ENCODE measurements at places on chromosomes 2 and 18.

DNA sequence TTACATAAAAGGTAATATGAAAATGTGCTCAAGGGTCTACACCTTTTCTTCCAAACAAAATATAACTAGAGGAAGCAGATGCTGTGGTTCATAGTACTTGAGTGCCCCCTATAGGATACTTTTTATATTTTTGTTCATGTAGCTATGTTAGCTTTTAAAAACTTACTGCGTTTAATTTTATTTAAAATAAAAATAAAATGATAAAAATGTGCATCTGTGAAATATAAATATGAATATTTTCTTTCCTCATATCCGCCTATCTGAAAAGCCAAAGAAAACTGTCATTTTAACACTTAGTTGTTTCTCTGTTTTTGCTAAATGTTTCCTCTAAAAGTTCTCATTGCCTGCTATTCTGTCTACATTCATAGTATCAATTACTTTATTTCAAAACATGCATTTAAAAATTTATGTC is 9.6 kb upstream of the LRP1B start:
- DNase-seq: no peak

DNA sequence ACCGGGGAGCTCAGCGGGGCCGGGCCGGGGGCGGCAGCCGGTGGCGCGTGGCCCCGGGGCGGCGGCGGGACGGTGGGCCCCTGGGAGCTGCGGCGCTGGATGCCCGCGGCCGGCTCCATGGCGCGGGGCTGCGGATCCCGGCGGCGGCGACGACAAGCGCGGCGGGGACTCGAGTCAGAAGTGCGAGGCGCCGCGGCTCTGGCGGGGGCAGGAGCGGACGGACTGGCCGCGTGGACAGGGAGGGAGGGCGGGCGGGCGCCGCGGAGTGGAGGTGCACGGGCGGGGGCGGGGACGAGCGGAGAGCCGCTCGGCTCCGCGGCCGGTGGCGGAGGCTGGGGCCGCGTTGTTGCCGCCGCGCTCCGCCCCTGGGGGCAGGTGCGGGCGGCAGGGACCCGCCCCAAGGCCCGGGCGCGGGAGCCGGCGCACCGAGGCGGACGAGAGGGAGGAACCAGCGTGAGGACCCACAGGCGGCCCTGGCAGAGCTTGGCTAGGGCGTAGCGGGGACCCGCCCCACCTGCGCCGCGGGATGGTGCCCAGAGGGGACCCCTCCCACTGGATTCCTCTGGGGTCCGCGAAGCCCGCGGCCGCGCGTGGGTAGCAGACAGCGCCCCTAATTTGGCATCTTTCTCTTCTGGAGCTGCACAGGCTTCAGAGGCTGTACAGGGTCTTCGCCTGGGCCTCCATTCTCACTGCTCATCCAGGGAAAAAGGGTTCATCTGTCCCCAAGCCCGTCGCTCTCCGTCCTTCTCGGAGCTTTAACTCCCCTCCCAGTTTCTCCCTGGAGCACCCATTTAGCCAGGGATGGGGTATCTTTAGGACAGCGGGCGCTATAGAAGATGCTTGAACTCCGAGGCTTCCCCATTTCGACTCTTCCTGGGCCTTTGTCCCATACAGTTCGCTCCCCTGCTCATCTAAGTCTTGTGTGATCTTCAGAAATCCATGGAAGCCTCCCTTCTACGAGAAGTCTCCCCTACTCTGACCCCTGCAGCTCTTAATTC is at the start of gene TMEM163:
Gene TMEM163, minus strand, starts transcription at position 184 of the 998 bp plus-strand sequence.
- DNase-seq: no peak

DNA sequence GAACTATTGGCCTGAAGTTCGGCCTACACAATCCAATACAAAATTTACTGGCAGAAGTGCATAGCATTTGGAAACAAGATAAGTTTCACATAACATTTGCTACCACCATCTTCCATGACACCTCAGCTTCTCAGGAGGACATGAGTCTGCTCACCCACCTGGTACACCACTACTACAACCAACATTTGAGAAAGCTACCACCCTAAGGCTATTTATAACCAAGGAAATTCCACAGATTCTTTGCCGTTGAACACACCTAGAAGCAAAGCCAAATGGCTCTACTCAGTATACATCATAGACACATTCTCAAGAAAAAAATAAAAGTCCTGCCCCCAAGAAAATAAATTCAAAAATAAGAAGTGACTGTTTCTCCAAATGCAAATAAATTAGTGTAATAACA is 145.3 kb downstream of the SPAG16 start:
- DNase-seq: no peak

- no peak for DNase-seq
These were observed 17.1 kb downstream of the THAP4 start for GRCh38 chr2:241619597-241620418.

GRCh38 chr2:203444738-203445137 is 90.4 kb downstream of the RAPH1 start:
- no peak for DNase-seq

DNA sequence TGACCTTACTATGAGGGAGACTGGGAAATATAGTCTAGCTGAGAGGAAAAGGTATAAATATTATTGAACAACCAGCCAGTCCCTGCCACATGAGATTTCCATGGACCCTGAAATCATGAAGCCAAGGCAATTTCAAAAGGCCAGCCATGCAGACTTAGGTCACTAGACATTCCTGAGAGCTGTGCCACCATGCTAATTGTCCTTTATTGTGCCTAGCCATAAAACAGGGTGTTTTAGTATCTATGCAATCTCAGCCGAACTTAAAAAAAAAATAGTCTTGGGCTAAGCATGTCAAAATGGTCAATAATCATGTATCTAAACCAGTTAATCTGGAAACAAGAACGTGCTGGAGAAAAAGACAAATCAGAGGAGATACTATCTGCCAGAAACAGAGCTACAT is 269.5 kb downstream of the LNPK start:
- DNase-seq: no peak

DNA sequence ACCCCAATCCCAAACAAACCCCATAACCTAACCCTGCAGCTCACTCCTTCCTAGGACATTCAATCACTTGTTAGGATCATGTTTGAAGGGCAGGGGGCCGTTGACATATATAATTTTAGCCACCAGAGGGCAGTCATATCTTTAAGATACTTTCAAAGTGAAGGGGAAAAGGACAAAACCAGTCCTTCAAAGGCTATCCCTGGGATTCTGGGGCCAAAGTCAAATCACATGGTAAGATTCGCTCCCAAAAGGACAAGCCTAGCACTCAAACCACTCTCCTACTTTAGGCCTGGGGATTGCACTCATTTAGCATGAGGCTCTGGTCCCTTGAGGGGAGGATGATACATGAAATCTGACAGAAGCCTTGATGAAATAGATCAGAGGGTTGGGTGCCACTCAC is 44.6 kb downstream of the HAUS1 start:
- DNase-seq: no peak

DNA sequence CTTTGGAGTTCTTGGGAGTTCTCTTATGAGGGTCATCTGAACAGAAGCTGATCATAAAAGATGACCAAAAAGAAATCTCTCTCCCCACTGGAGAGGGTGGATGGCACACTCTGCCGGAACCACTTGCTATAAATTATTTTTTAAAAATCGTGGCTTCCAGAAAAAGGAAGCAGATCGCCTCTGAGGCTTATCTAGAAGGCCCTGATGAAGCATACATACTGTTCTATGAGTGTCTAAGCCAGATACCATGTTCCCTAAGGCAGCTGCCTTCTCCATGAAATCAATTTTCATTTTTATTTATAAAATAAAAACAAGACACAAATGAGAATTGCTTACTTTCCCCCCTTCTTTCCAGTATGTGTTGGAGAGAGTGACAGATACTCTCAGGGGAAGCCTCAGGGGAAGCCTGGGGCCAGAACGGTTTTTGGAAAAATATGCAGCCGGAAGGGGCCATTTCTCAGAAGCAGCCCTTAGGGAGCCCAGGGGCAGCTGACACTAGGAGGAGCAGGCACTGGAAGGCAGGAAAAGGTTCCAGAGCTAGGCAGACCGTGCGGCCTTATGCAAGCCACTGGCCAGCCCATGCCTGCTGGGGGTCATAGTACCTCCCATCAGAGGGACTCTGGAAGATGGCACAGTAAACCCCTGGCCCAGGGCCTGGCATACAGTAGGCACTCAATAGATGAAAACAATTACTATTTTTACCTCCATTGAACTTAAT is 130.6 kb downstream of the CABLES1 start:
- DNase-seq: no peak

- no peak for DNase-seq
These were observed 3.2 kb upstream of the DDX1 start for GRCh38 chr2:15588329-15588919.

DNA sequence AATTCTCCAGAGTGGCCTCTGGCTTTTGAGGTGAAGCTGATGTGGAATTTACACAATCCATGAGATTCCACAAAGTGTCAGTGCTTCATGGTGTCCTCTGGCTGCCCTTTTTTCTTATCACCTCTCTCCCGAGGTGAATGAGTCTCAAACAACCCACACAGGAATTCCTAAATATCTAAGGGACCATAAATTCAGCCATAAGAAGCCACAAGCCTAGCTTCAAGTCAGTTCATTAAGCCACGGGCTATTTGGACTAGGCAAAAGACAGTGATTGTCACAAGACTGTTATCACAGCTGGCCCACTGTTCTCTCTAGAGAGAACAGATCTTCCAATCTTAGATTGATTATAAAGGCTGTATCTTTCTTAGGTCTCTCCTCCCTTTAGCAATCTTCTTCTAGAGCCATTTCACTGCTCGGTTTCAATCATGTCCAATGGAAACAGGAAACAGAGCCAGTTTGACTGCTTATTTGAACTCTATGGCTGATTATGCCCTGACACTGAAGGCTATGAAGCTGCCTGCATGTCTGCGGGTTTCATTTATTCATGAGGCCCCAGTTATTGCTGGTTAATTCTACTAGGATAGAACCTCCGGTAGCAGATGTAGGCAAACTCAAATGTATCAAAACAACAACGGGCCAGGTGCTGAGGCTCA is 4.1 kb downstream of the NEMP2 start:
- no peak for DNase-seq
